ENCODE measurements at places on chromosomes 4 and X. TPM values are rescaled to one million over a fixed set of nuclear protein-coding genes. Genes with fewer than 3 reads are reported as not detected.

- H3K4me1 ChIP-seq, result no peaks in the 10 kb centered on the region
- peak overlapping the region; percentile 31 for H3K27ac ChIP-seq
- no peaks in the 10 kb centered on the region for H3K27me3 ChIP-seq
- no peak overlapping the region for H3K4me3 ChIP-seq
These were observed 9.4 kb upstream of the KIAA0232 start for GRCh38 chr4:6773106-6773505.

GRCh38 chr4:44447563-44448504, 775 bp downstream of the KCTD8 start:
- no peaks in the 10 kb centered on the region for H3K4me1 ChIP-seq
- no peak overlapping the region for H3K27ac ChIP-seq
- no peaks in the 10 kb centered on the region for H3K36me3 ChIP-seq
- peaks cover 10% of the 10 kb centered on the region for H3K27me3 ChIP-seq

GRCh38 chr4:145909281-145909715, 29.3 kb downstream of the ZNF827 start:
- peak overlapping the region; percentile 77 for H3K27ac ChIP-seq
- H3K4me3 ChIP-seq, result no peak overlapping the region
- peaks cover 5% of the 10 kb centered on the region for H3K4me1 ChIP-seq
- no peaks in the 10 kb centered on the region for H3K27me3 ChIP-seq
- peak; percentile 91 for DNase-seq
- H3K36me3 ChIP-seq, result no peaks in the 10 kb centered on the region

GRCh38 chr4:110514889-110515479, 39.0 kb downstream of the ENPEP start:
- H3K4me3 ChIP-seq, result no peak overlapping the region
- H3K27ac ChIP-seq, result no peak overlapping the region
- no peaks in the 10 kb centered on the region for H3K27me3 ChIP-seq
- H3K36me3 ChIP-seq, result peaks cover 2% of the 10 kb centered on the region
- peak; percentile 40 for DNase-seq
- H3K4me1 ChIP-seq, result no peaks in the 10 kb centered on the region

GRCh38 chrX:134895805-134896581, 94.8 kb upstream of the SMIM10 start:
- no peaks in the 10 kb centered on the region for H3K4me1 ChIP-seq
- no peaks in the 10 kb centered on the region for H3K27me3 ChIP-seq
- DNase-seq, result no peak
- H3K4me3 ChIP-seq, result no peak overlapping the region

DNA sequence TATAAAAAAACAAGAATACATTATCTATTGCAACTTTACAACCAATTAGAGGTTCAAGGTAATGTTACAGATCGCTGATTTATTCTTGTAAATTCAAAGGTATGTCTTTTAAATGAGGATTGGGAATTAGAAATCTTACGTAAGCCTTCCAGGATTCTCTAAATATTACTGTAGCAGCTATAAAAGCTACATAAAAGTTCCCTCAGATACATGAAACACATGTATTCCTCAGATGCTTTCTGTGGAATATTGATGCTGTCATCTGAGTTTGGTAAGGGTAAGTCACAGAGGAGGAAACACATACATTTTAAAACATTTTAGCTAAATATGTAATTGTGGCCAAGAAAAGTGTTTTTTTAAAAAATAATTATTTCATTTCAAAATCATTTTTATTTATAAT, 3.4 kb downstream of the AFP start:
- DNase-seq, result no peak
- no peaks in the 10 kb centered on the region for H3K27me3 ChIP-seq
- H3K36me3 ChIP-seq, result no peaks in the 10 kb centered on the region
- H3K4me1 ChIP-seq, result no peaks in the 10 kb centered on the region
- no peak overlapping the region for H3K4me3 ChIP-seq

DNA sequence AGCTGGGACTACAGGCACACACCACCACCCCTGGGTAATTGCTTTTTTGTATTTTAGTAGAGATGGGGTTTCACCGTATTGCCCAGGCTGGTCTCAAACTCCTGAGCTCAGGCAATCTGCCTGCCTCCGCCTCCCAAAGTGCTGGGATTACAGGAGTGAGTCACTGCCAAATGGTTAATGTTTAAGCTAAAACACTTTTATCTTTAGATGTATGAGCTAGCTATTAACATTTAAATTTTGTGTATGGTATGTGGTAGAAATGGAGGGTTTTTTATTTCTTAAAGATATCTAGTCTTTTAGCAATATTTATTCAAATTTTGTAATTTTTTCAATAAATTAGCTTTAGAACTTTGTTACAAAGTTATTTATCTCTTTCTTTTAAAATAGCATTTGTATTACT, 1659.8 kb upstream of the ADGRL3 start:
- H3K4me3 ChIP-seq, result no peak overlapping the region
- no peaks in the 10 kb centered on the region for H3K36me3 ChIP-seq
- H3K4me1 ChIP-seq, result no peaks in the 10 kb centered on the region
- H3K27ac ChIP-seq, result no peak overlapping the region
- DNase-seq, result no peak
- no peaks in the 10 kb centered on the region for H3K27me3 ChIP-seq

DNA sequence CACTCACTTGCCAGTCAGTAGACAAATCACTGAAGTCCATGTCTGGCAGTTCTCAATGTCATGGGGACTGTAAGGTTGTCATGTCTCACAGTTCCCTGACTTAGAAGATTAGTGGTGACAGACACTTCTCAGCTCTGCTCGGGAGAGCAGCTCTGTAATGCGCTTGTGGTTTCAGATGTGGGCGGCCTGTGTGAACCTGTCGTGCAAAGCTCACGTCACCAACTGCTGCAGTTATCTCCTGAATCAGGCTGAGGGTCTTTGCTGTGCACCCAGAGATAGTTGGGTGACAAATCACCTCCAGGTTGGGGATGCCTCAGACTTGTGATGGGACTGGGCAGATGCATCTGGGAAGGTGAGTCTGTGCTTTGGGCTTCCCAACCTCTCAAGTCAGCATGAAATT, at the start of gene IL9R:
TSS of gene IL9R (plus strand) at position 261 of the 400 bp plus-strand sequence. CDS start at position 325, 64 bp downstream.
- no peaks in the 10 kb centered on the region for H3K4me1 ChIP-seq
- no peaks in the 10 kb centered on the region for H3K27me3 ChIP-seq
- no peak within 1 kb of the TSS for H3K4me3 ChIP-seq
- no peak within 1 kb of the TSS for H3K27ac ChIP-seq
- DNase-seq, result no peak

DNA sequence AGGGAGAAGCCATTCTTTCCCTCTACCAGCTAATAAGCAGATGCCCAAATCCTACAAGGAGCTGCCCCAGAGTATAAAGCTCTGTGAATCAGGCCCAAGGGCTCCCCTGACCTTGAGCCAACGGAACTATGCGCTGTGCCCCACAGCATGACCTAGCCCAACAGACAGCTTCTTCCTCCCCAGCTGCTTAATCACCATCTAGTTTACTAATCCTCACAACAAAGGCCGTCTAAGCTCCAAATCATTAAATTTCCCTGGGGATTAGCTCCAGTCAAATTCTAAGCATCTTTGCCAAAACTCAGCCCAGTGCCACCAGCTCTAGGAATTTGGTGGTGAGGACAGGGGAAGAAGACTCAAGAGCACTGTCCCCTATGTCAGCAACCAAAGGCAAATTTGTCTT, 113.1 kb downstream of the SHROOM4 start:
- no peak overlapping the region for H3K4me3 ChIP-seq
- H3K4me1 ChIP-seq, result no peaks in the 10 kb centered on the region
- H3K36me3 ChIP-seq, result no peaks in the 10 kb centered on the region
- DNase-seq, result no peak
- no peaks in the 10 kb centered on the region for H3K27me3 ChIP-seq

- H3K36me3 ChIP-seq, result peaks cover 13% of the 10 kb centered on the region
- DNase-seq, result no peak
- H3K4me3 ChIP-seq, result no peak overlapping the region
- H3K27me3 ChIP-seq, result no peaks in the 10 kb centered on the region
- no peak overlapping the region for H3K27ac ChIP-seq
These were observed 31.6 kb downstream of the RNF4 start for GRCh38 chr4:2500547-2500946.

DNA sequence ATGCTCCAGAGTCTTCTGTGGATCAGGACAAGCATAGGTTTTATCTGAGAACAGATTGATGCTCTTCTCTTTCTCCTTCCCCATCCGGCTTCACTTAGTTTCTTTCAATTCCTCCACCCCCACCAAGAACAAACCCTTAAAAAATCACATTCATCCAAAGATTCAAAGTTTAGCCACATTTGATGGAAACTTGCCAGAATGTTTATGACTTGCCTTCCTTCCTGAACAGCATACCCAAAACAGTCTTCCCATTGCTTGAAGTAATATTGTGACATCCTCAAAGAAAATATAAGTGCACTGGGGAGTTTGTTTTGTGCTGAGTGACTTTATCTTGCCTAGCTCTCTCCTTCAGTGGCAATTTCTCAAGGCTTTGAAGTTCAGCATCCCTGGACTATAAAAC, 83.0 kb downstream of the MAGEB17 start:
- no peak for DNase-seq
- no peaks in the 10 kb centered on the region for H3K36me3 ChIP-seq
- H3K27me3 ChIP-seq, result no peaks in the 10 kb centered on the region
- no peak overlapping the region for H3K27ac ChIP-seq

- H3K27me3 ChIP-seq, result no peaks in the 10 kb centered on the region
- no peak overlapping the region for H3K4me3 ChIP-seq
- H3K36me3 ChIP-seq, result no peaks in the 10 kb centered on the region
These were observed 512.0 kb upstream of the FAT1 start for GRCh38 chr4:187235456-187236170.

DNA sequence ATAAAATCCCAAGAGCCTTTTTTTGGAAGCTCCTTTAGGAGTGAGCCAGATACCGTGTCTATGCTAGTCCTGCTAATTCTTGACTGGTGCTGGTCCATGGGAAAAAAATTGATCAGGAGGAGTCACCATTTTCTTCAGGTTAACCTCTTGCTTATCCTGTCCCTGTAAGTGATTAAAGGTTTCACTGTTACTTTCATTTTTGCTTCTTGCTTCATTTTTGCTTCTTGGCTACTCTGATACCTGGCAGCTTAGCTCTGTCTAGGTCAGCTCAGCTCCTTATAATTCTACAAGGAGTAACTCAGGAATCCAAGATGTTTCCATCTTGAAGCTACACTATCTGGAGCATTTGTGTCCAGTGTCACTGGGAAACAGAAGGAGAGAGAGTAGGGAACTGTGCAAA, 45.7 kb downstream of the AFM start:
- H3K27me3 ChIP-seq, result no peaks in the 10 kb centered on the region
- no peak overlapping the region for H3K27ac ChIP-seq
- peaks cover 14% of the 10 kb centered on the region for H3K36me3 ChIP-seq
- no peaks in the 10 kb centered on the region for H3K4me1 ChIP-seq
- H3K4me3 ChIP-seq, result no peak overlapping the region

- no peaks in the 10 kb centered on the region for H3K4me1 ChIP-seq
- no peak for DNase-seq
- H3K4me3 ChIP-seq, result no peak overlapping the region
- no peak overlapping the region for H3K27ac ChIP-seq
- H3K36me3 ChIP-seq, result no peaks in the 10 kb centered on the region
- H3K27me3 ChIP-seq, result no peaks in the 10 kb centered on the region
These were observed 35.5 kb upstream of the BMPR1B start for GRCh38 chr4:94722270-94722669.

- H3K36me3 ChIP-seq, result peaks cover 1% of the 10 kb centered on the region
- DNase-seq, result no peak
- no peak overlapping the region for H3K4me3 ChIP-seq
- H3K27ac ChIP-seq, result no peak overlapping the region
These were observed 103.9 kb downstream of the ARAP2 start for GRCh38 chr4:36140421-36140820.

DNA sequence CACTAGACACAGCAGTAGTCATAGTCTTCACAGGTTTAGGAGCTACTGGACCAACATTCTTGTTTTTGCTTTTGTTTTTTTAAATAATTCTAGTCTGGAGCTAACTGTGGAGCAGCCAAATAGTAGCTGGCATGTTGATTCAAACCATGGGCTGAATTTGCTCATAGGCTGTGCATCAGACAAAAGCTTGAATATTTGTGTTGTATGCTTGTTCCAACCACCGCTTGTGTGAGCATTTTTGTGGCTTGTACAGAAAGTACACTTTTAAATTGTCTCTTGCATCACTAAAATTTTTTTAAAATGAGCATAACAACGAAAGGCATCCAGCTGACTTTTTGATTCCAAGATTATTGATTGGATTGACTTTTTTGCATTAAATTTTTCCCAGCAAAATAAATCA, 39.6 kb downstream of the CCNI start:
- no peaks in the 10 kb centered on the region for H3K4me1 ChIP-seq
- no peak overlapping the region for H3K4me3 ChIP-seq
- no peak for DNase-seq
- peaks cover 14% of the 10 kb centered on the region for H3K36me3 ChIP-seq

- H3K27me3 ChIP-seq, result no peaks in the 10 kb centered on the region
- no peak overlapping the region for H3K27ac ChIP-seq
- no peaks in the 10 kb centered on the region for H3K4me1 ChIP-seq
- H3K36me3 ChIP-seq, result no peaks in the 10 kb centered on the region
- H3K4me3 ChIP-seq, result no peak overlapping the region
- no peak for DNase-seq
These were observed 663.7 kb downstream of the GRXCR1 start for GRCh38 chr4:43556262-43556661.

DNA sequence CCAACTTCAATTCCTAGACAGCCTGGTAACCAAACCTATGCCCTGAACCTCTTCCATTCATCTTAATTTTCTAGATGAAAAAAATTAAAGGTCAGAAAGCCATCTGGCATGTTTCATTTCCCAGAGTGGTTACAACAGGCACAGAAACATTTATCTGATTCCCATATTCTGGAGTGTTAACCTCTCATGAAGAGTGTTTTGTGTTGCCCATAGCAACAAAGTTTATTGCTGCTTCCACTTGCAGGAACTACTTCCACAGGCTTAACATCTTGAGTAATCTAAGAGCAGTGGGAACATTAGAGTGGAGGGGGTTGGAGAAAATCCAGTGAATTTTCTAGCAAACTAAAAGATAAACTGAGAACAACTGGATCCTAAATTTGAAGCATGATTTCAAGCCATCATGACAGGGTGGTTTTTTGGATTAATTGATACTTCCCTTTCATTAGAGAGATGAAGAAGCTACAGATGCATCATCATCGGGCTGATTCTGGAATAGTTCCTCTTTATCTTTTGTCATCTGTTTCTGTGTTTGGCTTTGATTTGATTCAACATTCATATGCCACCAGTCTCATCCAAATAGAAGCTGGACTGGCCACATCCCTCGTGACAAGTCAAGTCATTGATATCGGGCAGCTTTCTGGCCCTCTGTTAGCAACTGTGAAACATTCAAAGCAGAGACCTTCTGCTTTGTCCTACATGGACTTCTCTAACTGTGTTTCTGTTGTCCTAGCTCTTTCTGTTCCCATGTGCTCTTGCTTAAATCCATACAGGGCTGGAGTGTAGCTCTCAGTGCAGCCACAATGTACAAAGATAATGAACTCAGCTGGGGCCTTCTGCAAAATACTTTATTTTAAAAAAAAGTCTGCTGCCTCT, 167.3 kb downstream of the MID1IP1 start:
- H3K4me1 ChIP-seq, result no peaks in the 10 kb centered on the region
- DNase-seq, result peak; percentile 38
- no peaks in the 10 kb centered on the region for H3K36me3 ChIP-seq
- no peak overlapping the region for H3K27ac ChIP-seq
- H3K4me3 ChIP-seq, result no peak overlapping the region
- no peaks in the 10 kb centered on the region for H3K27me3 ChIP-seq

Gene LRRC66
- 13.2 TPM for polyA plus RNA-seq

Gene PLK4
- polyA plus RNA-seq, result 8.0 TPM

Gene CNKSR2
- polyA plus RNA-seq, result 0.25 TPM

Gene HGFAC
- polyA plus RNA-seq, result not detected

Gene PF4V1
- polyA plus RNA-seq, result 0.32 TPM

Gene FREM3
- polyA plus RNA-seq, result 0.09 TPM

Gene LUZP4
- not detected for polyA plus RNA-seq

Gene GAGE1
- not detected for polyA plus RNA-seq

Measured in small intestine (tissue), 16 donors.